ENCODE measurements at places on chromosomes 5 and 9. TPM values are rescaled to one million over a fixed set of nuclear protein-coding genes. Genes with fewer than 3 reads are reported as not detected.

- no peak overlapping the region for H3K27ac ChIP-seq
- H3K4me3 ChIP-seq, result no peak overlapping the region
- no peak for DNase-seq
- H3K4me1 ChIP-seq, result no peaks in the 10 kb centered on the region
These were observed 361.0 kb upstream of the SEMA6A start for GRCh38 chr5:116935561-116936162.

DNA sequence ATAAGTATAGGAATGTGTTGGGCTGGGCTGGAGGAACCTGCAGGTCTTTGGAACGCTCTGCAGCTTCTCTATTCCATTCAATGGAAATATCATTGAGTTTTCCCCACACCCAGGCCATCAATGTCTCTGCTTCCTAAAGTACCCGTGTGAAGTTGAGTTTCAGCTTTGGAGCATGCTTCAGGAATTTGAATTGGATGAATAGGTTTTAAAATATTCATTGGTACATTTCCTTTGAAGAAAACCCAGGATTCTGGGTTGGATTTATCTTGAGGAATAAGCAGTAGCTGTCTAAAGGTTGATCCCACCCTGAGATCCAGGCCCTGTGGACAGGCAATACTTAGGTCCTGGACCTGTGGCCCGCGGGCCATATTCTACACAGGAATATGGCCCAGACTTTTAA is 37.3 kb downstream of the INSYN2B start:
- no peak overlapping the region for H3K27ac ChIP-seq
- no peak overlapping the region for H3K4me3 ChIP-seq
- H3K4me1 ChIP-seq, result no peaks in the 10 kb centered on the region
- H3K36me3 ChIP-seq, result no peaks in the 10 kb centered on the region
- no peaks in the 10 kb centered on the region for H3K27me3 ChIP-seq
- no peak for DNase-seq

DNA sequence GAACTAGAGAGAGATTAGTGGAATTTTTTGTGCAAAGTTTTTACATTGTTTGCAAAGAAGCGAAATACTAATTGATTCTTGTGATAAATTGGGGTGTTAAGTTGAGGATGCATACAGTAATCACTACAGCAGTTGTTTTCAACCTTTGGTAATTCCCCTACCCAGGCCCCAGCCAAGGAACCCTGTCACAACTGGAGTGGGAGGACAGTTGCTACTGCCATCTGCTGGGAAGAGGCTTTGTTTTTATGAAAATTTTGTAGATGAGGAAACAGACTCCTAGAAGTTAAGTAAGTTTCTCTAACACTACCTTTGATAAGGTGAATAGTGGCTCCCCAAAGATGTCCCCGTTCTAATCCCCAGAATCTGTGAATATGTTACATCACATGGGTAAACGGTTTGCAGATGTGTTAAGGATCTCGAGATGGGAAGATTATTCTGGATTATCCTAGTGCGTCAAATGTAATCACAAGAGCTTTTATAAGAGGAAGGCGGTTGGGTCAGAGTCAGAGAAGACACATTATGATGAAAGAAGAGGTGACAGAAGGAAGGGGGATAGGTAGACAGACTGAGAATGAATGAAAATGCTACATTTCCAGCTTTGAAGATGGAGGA is 34.0 kb upstream of the PPP1R2B start:
- H3K27ac ChIP-seq, result no peak overlapping the region
- peak; percentile 21 for DNase-seq
- no peaks in the 10 kb centered on the region for H3K36me3 ChIP-seq

DNA sequence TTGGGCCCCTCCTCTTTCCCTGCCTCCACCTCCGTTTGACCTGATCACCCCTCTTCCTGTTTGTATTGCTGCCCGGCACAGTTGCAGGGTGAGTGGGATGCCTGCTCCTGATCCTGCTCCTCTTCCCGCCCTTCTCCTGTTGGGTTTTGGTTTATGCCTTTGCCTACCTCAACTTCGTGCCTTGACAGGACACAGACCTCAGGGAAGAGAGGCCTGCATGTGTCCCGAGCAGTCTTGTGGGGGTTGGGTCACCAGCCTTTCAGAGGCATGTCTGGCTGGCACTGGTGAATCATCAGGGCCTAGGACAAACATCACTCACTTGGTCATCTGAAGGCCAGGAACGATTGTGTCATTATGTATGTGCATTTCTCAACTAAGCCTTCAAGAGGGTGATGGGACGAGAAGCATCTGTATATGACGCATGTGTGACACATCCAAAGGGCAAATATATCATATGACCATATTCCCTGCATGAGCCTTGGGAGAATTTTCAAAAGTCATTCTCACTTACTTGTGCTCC is 56.9 kb downstream of the NPR3 start:
- H3K27me3 ChIP-seq, result no peaks in the 10 kb centered on the region
- no peak for DNase-seq
- no peak overlapping the region for H3K4me3 ChIP-seq
- no peak overlapping the region for H3K27ac ChIP-seq
- H3K36me3 ChIP-seq, result no peaks in the 10 kb centered on the region

DNA sequence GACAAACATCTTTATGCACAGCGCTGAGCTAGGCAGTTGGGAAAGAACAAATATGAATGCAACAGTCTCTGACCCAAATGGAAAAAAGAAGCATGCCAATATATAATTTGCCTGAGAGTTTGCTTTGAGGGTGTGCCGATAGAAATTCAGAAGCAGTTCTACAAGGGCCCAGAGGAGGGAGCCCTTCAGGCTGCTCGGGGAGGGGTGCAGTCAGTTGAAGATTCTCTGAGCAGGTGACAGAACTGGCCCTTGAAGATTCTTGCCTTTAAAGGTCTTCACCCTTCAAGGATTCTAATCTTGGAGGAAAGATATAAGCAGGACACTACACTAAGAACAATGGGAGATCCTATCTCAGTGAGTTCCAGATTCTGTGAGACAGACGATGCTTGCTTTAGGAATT is 3.7 kb upstream of the PAPPA start:
- peak; percentile 21 for DNase-seq
- no peak overlapping the region for H3K4me3 ChIP-seq
- no peak overlapping the region for H3K27ac ChIP-seq
- no peaks in the 10 kb centered on the region for H3K36me3 ChIP-seq
- peaks cover 8% of the 10 kb centered on the region for H3K27me3 ChIP-seq

DNA sequence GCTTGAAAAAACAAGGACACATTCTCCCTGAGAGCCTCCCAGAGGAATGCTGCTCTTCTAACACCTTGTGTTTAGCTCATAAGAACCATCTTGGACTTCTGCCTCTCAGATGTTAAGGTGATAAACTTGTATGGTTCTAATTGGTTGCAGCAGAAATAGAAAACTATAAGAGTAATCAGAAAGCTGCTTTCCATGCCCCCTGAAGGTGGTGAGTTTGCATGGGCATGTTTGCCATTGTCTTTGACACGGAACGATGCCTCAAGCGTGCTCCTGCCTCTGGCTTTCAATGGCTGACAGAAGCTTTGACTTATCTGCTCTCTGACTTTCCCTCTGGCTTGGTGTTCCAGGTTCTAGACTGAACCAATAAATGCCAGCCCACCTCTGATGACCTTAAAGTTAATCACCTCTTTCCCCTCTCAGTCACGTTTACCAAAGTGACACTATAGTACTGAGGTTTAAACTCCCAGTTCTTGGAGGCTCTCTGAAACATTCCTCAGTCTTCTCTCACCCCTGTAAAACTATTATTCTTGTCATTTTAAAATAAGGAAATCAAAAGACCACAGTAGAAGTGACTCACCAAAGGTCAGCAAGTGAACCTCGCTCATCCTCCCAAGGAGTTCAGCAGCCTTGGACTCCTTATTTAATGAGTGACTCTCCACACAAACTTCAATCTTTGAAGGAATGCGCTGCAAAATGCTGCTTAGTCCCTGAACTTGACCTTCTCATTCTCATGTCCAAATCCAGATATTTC is 103.6 kb downstream of the PIK3R1 start:
- peaks cover 8% of the 10 kb centered on the region for H3K4me1 ChIP-seq
- no peaks in the 10 kb centered on the region for H3K27me3 ChIP-seq
- peak; percentile 67 for DNase-seq
- H3K36me3 ChIP-seq, result no peaks in the 10 kb centered on the region
- H3K4me3 ChIP-seq, result no peak overlapping the region

The PLAC8L1 gene
- not detected for polyA plus RNA-seq

GRCh38 chr5:16742938-16743337 is 126.1 kb upstream of the RETREG1 start:
- no peak overlapping the region for H3K27ac ChIP-seq
- no peak overlapping the region for H3K4me3 ChIP-seq
- H3K36me3 ChIP-seq, result no peaks in the 10 kb centered on the region
- H3K27me3 ChIP-seq, result no peaks in the 10 kb centered on the region
- DNase-seq, result no peak

DNA sequence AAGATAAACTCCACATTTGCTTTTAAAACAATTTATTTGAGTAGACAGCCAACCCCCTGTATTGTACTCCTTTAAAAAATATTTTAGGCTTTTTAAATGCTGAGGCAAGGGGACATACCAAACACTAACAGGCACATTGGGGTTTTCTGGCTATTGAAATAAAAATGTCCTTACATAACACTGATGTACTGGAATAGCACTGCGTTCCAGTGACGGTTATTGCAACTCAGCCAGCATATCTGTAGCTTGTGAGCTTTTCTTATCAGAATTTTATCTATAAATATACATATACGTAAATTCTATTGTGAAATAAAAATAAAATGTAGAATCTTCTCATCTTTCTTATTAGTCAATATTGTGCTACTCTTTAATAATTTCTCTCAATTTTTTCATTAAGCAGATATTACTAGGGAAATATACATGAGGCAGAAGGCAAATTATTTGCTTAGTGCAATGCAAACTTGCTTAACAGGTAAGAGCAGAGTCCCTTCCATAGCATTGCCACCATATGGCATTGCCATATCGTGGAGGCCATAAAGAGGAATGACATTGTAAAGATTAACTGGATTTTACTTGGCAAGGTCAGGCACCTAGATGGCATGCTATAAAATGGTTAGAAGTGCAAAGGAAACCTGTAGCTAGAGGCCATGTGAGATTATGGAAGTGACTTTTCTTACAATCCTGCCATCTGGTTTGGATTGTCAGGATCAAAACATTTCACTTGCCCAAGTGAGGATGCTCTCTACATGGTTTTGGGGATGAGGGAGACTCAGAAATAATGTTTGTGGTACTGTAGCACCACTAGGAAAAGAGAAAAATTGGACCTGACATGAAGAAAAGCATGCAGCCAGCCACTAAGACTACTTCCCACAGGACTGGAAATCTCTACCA is 94.8 kb upstream of the CDKN2B start:
- H3K27ac ChIP-seq, result peak overlapping the region; percentile 77
- no peak overlapping the region for H3K4me3 ChIP-seq
- H3K4me1 ChIP-seq, result peaks cover 11% of the 10 kb centered on the region
- H3K27me3 ChIP-seq, result no peaks in the 10 kb centered on the region
- peak; percentile 96 for DNase-seq

DNA sequence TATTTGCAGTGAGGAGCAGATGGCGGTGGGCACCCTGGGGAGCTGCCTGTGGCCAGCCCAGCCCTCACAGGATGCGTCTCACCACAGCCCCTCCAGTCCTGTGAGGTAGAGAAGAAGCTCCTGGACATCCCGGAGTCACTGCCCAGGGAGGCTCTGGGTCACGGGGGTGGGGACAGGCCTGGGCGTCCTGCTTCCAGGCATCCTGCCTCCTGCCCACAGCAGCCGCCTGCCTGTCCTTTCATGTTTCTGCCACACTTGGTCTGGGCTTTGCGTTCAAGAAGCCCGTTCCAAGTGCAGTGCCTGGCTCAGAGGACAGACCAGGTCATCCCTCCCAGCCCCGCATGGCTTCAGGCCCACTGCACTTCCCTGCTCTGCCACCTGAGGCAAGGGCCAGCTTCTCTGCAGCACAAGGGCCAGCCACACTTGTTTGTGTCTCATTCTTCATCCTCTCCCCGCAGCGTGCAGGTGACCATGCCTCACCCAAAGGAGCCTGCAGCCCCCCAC is 38.2 kb downstream of the ZDHHC11B start:
- H3K27ac ChIP-seq, result no peak overlapping the region
- no peaks in the 10 kb centered on the region for H3K27me3 ChIP-seq
- DNase-seq, result no peak
- H3K4me1 ChIP-seq, result no peaks in the 10 kb centered on the region
- H3K4me3 ChIP-seq, result no peak overlapping the region
- H3K36me3 ChIP-seq, result peaks cover 6% of the 10 kb centered on the region

GRCh38 chr5:65150599-65151304 is 331.0 kb downstream of the ADAMTS6 start:
- DNase-seq, result peak; percentile 42
- no peak overlapping the region for H3K27ac ChIP-seq
- peaks cover 19% of the 10 kb centered on the region for H3K4me1 ChIP-seq

The TPPP gene
- 5.3 TPM for polyA plus RNA-seq

GRCh38 chr5:36635721-36636390 is 29.4 kb downstream of the SLC1A3 start:
- DNase-seq, result no peak
- no peaks in the 10 kb centered on the region for H3K4me1 ChIP-seq
- H3K36me3 ChIP-seq, result no peaks in the 10 kb centered on the region

The SPATA31A3 gene
- polyA plus RNA-seq, result not detected

- H3K4me3 ChIP-seq, result peak overlapping the region; percentile 78
- peak; percentile 70 for DNase-seq
- H3K4me1 ChIP-seq, result no peaks in the 10 kb centered on the region
- no peaks in the 10 kb centered on the region for H3K36me3 ChIP-seq
These were observed 513 bp downstream of the FAM193B start for GRCh38 chr5:177553671-177554429.

DNA sequence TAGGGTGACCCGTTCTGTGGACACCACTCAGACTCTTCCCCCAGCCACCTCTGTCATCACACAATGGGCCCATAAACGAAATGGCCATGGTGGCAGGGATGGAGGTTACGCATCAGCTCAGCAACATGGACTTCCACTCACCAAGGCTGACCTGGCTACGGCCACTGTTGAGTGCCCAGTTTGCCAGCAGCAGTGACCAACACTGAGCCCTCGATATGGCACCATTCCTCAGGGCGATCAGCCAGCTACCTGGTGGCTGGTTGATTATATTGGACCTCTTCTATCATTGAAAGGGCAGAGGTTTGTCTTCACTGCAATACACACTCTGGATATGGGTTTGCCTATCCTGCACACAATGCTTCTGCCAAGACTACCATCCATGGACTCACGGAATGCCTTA is 21.1 kb downstream of the MTMR12 start:
- no peak for DNase-seq
- H3K27me3 ChIP-seq, result no peaks in the 10 kb centered on the region
- no peaks in the 10 kb centered on the region for H3K4me1 ChIP-seq
- H3K4me3 ChIP-seq, result no peak overlapping the region
- H3K27ac ChIP-seq, result no peak overlapping the region

The ZNF462 gene
- polyA plus RNA-seq, result 13.0 TPM

DNA sequence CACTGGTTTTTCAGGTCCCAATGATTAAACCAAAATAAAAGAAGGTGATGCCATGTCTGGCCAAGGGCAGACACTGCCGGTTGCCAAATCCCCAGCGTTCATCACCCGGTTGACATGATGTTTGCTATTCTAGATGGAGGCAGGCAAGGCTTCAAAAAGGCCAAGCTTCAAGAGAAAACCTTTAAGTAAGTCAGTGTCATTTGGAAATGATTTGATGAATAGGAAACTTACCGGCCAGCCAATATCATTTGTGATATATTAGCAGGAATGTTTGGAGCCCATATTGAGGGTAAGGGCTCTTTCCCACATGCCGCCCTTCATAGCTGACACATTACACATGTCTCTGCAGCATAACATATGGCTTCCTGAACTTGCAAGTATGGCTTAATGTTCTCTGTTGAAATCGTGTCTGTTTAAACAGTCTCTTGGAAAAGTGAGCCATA is 89.5 kb upstream of the TTC23L start:
- no peaks in the 10 kb centered on the region for H3K4me1 ChIP-seq
- no peaks in the 10 kb centered on the region for H3K36me3 ChIP-seq
- H3K27ac ChIP-seq, result no peak overlapping the region
- DNase-seq, result no peak
- H3K4me3 ChIP-seq, result no peak overlapping the region
- H3K27me3 ChIP-seq, result no peaks in the 10 kb centered on the region

Measured in small intestine (tissue), 16 donors.